EH (cell line): ENCODE measurements at places on chromosomes 7 and 10.
A peak's percentile ranks its signal among the peaks of the same experiment; 100 is the strongest.

DNA sequence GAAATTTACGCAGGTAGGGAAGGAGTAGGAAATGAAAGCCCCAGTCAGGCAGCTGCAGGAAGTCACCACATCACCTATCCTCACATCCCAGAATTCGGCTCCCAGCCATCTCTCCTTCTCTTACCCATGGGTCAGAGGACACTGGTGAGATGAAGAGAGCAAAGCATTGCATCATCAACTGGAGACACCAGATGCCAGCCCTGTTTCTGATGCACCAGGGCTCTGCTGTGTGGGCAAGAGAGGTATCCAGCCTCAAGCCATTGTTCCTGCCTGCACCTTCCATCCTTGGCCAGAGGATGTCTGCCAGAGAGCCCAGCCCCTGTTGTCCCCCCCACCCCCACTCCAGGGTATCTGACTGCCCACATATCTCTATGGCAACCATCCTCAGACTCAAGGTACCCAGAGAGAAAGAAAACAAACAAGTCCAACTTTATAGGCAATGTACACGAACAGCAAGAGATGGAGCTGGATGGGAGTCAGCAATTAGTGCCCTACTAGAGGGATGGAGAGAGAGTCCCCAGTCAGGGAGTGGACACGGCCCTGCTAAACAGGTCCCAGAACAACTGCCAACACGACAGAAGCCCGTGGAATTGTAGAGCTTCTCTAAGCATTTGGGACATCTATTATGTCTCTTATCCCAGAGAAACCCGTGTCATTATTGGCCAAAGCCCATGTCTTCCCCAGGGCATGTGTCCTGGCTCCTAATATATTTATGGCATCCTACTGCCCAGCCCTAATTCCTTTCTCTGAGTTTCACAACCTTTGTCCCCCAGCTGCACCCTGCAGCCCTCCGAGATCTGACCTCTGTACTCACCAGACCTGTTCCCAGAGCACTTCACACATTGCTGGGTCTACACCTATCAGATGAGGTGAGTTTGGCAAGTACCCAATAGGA lies 2.8 kb downstream of the CAMK2G start:
- peak; percentile 36 for DNase-seq

- DNase-seq, result no peak
Measured at GRCh38 chr10:102945962-102946361, 27.9 kb downstream of the CNNM2 start.

- peak; percentile 77 for DNase-seq
Measured at GRCh38 chr10:88209837-88210561, 346.6 kb downstream of the PTEN start.

- no peak for DNase-seq
Measured at GRCh38 chr10:74900297-74900696, 73.9 kb downstream of the KAT6B start.

- DNase-seq, result peak; percentile 82
Measured at GRCh38 chr10:94076325-94076841, 82.7 kb downstream of the PLCE1 start.

GRCh38 chr7:127937066-127937680 lies 94.1 kb downstream of the LRRC4 start:
- no peak for DNase-seq

GRCh38 chr7:157508477-157508881 lies 171.7 kb downstream of the DNAJB6 start:
- DNase-seq, result no peak

- no peak for DNase-seq
Measured at GRCh38 chr7:47766126-47766525, 182.1 kb downstream of the PKD1L1 start.

GRCh38 chr7:102258749-102259107 lies 27.9 kb upstream of the SH2B2 start:
- DNase-seq, result peak; percentile 27

GRCh38 chr7:155469-155900 lies 36.9 kb upstream of the FAM20C start:
- DNase-seq, result peak; percentile 56

- DNase-seq, result no peak
Measured at GRCh38 chr10:43304079-43304686, 37.3 kb upstream of the RASGEF1A start.

GRCh38 chr10:130179640-130180039 lies 43.4 kb downstream of the GLRX3 start:
- peak; percentile 62 for DNase-seq

- no peak for DNase-seq
Measured at GRCh38 chr10:85147346-85148250, 819.2 kb downstream of the CCSER2 start.

DNA sequence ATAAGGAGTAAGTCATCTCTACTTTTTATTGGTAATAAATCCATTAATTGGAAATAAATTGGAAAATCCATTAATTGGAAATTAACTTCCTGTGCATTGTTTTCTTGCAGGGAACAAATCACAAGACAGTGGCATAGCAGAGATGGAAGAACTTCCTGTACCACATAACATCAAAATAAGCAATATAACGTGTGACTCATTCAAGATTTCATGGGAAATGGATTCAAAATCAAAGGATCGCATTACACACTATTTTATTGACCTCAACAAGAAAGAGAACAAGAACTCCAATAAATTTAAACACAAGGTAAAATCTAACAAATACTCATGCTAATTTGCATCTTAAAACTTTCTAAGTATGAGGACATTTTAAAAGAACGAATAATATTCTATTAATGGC lies 57.8 kb downstream of the PHYHIPL start:
- DNase-seq, result no peak

- peak; percentile 40 for DNase-seq
Measured at GRCh38 chr10:103967448-103968071, 620 bp downstream of the SLK start.

- no peak for DNase-seq
Measured at GRCh38 chr10:119567978-119568377, 25.5 kb upstream of the RGS10 start.

- DNase-seq, result peak; percentile 31
Measured at GRCh38 chr7:85669225-85669624, 482.4 kb upstream of the SEMA3D start.

GRCh38 chr7:70446448-70447143 lies 685.3 kb upstream of the GALNT17 start:
- DNase-seq, result no peak

GRCh38 chr10:52785418-52785817 lies 12.8 kb upstream of the MBL2 start:
- no peak for DNase-seq

GRCh38 chr7:44930921-44931320 lies 45.6 kb upstream of the PURB start:
- no peak for DNase-seq

- no peak for DNase-seq
Measured at GRCh38 chr10:130430852-130431704, 294.9 kb downstream of the GLRX3 start.

DNA sequence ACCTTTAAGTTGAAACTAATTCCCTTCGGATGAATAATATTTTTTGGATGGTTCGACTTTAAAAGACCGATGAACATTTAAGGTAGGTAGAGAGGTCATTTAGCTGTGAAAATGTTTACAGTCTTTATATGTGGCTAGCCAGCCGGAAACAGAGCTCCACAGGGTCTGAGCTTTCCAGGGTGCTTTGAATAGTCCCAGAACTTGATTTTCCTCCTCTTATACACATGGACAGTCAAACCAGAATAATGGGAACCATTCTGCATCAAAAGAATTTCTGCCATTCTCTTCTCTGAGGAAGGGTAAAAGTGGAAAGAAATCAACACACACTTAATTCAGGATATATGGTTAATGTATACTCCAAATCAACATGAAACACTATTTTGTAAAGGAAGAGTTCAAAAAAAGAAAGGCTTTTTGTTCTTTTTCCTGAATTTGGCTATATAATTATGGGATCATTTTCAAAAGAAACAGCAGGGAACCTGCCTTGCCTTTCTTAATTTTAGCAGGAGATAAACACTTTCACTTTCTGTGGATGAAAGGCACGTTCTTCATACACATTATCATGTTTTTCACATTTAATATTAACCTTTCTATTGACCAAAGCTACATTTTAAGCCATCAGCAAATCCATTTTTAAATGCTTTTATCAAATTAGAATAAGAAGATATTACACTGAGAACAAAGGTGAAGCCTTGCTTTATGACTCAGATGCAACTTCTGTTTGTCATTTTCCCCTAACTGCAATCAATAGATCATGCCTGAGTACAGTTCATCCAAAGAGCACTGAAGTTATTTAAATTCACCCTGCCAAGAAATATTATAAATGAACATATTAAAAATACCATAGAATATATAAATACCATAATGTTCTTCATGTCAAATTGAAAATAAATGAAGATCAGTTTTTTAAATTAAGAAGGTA lies 307.3 kb downstream of the THSD7A start:
- no peak for DNase-seq

DNA sequence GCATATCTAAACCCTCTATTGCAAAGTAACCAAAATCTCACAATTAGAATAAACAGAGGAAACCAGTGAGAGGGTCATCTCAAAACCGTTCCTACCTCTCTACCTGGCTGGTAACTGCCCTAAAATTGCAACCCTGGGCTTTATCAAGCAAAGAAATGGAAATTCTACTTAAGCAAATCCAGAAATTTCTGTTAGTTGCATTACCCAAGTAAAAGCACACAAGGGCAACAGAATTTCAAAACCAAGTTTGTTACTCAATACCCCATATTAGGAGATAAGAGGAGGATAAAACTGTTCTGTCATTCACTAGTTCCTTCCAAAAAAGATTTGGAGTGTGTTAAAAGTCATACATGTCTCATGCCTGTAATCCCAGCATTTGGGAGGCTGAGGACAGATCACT lies 195.3 kb downstream of the FAM107B start:
- DNase-seq, result peak; percentile 35

- peak; percentile 31 for DNase-seq
Measured at GRCh38 chr10:527416-527815, 162.1 kb downstream of the DIP2C start.

DNA sequence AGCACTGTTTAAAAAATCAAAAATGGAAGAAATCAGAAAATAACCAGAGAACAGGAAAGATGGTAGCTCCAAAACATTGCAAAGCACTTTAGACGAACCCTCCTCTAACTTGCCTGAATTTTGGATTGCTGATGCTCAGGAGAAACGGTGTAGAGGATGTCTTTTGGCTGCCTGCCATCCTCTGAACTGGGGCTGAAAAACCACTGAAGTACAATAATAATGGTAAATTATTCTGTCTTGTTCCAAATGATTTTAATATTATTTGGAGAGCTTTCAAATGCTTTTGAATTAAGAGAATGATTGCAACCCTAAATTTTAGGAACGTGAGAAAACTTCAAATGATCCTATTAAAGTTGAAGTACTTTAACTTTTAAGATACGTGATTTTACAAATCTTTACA lies 167.3 kb upstream of the SLC13A1 start:
- no peak for DNase-seq

DNA sequence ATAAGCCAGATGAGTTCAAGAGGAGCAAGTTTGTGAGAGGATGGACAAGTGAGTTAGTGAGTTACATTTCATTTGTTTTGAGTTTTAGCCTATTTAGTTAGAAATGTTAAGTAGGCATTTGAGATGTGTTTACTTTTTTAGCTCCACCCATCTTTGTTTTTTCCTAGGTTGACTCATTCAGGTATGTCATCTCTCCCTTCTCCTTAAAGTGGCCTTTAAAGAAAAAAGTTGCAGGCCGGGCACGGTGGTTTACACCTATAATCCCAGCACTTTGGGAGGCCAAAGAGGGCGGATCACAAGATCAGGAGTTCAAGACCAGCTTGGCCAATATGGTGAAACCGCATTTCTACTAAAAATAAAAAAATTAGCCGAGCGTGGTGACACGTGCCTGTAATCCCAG lies 71.2 kb downstream of the BMPR1A start:
- DNase-seq, result no peak

- no peak for DNase-seq
Measured at GRCh38 chr7:26117142-26117807, 34.7 kb upstream of the NFE2L3 start.

DNA sequence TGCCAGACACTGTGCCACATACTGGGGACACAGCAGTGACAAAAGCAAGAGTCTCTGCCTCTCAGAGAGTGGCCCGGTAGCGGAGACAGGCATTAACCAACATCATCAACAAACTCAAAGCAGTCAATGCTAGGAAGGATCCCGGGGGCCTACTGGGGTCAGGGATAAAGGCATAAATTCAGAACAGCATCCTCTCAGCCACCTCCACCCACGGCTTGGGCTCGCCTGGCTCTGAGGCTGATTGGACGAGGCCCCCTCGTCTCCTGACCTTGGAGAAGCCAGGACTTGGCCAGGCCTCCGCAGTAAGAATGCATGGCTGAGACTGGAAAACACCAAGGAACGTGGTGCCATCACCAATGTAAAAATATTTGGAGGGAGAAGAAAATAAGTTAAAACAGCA lies 102.1 kb downstream of the ARHGAP22 start:
- DNase-seq, result no peak

DNA sequence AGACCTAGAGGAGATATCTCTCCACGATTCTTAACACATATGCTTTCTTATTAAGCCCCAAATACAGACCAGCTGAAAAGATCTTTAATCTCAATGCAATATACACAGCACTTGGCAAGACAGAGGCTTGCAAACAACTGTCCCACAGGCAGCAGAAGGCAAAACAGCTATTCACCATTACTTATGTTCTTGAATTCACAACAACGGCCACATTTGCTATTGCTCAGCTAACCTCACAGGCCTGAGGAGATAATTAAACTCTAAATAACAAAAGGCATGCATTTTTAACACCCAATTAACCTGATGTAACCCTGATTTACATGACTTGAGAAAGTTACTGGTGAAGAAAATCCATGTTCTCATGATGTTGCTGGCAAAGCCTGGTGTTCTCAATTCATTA lies 216.4 kb downstream of the CRPPA start:
- DNase-seq, result no peak

DNA sequence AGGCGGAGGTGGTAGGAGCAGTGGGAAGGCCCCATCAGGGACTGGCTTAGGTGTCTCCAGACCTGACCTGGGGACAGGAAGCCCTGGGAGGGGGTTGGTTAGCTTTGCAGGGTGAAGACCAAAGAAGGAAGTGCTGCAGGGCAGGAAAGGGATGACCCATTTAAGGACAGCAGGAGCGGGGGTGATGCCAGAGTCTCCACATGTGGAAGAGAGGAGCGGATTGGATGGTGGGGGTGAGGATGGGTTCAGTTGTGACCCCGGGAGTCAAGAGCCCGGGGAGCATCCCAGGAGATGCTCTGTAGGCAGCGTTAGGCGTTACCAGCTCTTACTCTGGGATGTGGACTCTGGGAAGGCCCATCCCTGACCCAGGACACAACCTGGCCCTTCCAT lies 3.1 kb upstream of the LDB3 start:
- peak; percentile 34 for DNase-seq

GRCh38 chr7:57348646-57349269 lies 101.2 kb upstream of the ZNF716 start:
- no peak for DNase-seq

DNA sequence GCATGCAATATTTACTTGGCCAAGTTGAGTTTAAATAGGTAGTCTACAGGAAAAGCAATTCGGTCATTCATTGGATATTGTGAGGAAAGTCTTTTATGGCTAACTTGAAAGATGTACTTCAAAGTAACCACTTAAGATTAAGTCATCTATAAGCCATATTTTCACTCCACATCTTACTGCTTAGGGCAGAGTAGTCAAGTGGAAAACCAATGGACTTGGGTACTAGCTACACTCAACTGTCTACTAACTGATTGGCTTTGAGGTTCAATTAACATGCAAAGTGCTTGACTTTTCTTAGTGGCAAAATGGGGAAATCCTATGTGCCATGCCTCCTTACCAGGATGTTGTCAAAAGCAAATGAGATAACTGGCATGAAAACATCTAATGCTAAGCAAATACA lies 51.0 kb downstream of the CAV1 start:
- no peak for DNase-seq
